Activated CD4-positive, alpha-beta T cell treated with anti-CD3 and anti-CD28 coated beads, Interleukin-10, Interleukin-2, amounts not matched to agents 100 ng/mL and 50 ng/mL, durations not matched to agents 16 hours and 8 hours (primary cell): ENCODE measurements at places on chromosomes 1 and 21.

DNA sequence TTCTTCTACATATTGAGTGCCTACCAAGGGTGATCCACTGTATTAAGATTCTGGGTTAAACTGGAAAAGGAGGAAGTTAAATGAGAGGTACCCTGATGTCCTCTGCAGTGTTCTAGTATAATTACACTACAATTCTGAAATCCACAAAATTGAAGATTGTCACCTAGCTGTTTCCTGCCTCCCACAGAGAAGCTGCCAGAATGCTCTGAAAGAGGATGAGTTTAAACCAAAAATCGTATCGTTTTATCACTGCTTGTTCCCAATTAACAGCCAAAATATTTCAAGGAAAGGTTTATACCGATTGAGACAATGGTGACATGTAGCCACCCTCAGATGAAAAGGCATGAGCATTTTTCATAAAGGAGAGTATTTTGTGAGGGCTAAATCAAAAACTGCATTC is 28.0 kb downstream of the TIAM1 start:
- no peak for DNase-seq

DNA sequence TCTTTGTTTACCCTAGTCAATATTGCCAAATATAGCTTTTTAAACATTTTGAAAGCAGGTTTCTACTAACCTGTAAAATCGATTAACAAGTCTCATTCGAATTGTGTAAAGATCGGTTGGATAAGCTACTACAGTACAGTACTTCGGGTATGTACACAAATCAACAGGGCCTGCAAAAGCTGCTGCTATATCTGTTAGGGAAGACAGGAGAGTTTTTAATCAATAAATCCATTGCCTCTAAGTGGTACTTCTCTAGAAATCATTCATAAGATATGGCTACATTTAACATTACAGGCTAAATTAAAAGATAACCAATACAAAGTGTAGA is 34.8 kb upstream of the PSMG1 start:
- no peak for DNase-seq

DNA sequence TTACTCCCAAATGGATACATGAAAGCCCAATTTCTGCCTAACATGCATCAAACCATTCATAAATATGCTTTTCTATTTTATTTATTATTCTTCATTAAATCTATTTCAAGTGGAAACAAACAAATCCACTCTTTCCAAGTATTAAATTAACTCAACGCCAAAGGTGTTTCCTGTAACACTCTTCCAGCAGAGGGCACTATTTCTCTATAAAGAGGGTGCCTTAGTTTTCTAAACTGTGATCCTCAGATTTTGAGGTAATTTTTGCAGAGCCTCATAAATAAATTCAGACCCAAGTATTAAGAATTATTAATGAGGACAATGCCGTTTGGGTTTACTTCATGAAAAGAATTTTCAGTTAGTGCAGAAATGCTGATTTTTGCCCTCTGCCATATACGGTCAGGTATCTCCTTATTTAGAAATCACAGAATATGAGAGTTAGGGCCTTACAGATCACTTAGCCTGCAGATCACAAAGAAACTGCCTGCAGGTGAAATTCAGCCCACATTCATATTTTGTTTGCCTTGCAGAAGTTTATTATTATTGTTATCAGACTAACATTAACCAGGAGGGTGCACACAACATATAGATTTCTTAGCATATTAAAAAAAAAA is 40.1 kb upstream of the MYSM1 start:
- DNase-seq, result peak; percentile 68

GRCh38 chr1:41315871-41316270 is 45.4 kb upstream of the FOXO6 start:
- no peak for DNase-seq

GRCh38 chr1:45960930-45961715 is 157.7 kb downstream of the MAST2 start:
- no peak for DNase-seq

- peak; percentile 9 for DNase-seq
These were observed 285.0 kb upstream of the NR5A2 start for GRCh38 chr1:199742547-199742946.

DNA sequence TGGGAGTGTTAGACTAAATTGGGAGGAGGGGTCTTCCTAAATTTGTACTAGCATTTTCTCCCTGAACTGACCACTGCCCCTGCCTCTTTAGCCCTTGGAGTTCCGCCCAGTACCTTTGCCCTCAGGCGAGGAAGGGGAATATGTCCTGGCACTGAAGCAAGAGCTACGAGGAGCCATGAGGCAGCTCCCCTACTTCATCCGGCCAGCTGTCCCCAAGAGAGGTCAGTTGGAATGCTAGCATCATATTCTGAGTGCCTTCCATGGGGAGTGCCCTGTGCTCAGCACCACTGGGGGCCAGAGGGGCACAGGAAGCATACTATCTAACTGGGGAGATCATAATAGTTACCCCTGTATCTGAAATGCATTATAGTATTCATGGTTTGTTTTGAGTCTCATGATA is 10.7 kb downstream of the POLR3GL start:
- no peak for DNase-seq

DNA sequence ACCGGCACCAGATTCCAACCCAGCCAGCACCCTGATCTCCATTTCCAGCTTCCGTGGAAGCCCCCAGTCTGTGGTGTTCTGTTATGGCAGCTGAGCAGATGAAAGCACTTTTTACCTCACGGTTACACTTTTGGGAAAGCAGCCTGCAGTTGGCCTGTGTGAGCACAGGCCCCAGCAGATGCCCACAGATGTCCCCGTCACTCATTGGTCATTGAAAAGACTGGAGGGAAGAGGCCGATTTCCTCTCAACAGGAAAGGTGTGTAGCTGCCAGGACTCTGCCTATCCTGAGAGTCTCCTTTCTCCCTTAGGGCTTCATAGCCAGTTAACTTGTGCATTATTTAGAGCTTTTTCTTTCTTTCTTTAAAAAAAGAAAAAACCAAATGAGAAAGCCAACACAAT is 123.0 kb downstream of the PCBP3 start:
- DNase-seq, result no peak

DNA sequence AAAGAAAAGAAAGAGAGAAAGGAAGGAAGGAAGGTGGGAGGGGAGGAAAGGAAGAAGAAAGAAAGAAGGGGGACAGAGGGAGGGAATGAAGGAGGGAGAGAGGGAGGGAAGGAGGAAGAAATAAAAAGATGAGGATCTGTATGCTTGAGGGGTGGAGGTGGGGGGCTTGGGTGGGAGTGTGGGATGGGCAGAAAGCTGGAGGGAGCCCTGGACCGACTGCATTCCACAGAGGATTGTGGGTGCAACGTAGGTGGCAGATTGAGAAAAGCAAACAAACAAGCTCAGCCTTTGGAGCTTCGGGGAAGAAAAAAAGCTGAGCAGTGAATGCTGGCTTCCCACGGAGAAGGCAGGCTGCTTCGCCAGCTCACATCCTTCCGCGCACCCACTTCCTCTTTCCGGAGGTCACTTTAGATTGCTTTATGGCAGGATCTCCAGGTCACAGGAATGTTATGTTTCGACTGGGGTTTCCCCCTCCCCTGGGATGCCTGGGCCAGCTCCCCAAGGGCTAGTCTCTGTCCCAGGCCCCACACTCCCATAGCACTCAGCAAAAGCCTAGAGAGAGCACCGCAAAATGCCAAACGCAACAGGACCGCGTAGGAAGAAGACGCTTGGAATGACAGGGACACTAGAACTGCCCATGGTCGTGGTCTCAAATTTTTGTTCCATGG is 20.7 kb upstream of the LGALS8 start:
- peak; percentile 16 for DNase-seq

DNA sequence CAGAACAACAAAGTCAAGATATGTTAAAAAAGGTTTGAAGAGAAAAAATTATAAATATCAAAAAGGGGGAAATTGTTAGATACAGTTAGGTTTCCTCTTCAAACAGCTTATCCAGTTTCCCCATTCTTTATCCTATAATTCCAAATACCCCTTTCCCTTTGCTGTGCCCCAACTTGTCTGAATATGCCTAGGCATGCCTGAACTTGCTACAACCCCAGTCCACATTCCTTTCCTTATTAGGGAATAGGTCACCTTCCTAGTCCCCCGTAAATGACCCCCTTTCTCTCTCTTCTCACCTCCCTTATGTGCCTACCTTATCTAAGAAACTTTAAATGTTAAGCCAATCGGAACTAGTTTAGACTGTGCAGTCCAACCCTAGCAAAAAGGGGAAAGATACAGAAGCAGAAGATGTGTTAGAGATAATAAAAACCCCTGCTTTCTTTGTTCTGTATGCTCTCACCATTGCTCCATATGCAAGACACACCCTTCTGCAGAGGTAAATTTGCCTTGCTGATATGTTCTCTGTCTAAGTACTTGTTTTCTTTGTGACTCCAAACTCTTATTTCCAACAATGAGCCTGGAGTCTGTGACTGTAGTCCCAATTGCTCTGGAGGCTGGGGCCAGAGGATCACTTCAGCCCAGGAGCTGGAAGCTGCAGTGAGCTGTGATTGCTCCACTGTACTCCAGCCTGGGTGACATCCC is 810.1 kb downstream of the PLA2G4A start:
- no peak for DNase-seq

- no peak for DNase-seq
These were observed 575.2 kb upstream of the BRINP3 start for GRCh38 chr1:191052888-191053287.

- DNase-seq, result peak; percentile 59
These were observed 101.4 kb upstream of the VAMP3 start for GRCh38 chr1:7669559-7670311.

DNA sequence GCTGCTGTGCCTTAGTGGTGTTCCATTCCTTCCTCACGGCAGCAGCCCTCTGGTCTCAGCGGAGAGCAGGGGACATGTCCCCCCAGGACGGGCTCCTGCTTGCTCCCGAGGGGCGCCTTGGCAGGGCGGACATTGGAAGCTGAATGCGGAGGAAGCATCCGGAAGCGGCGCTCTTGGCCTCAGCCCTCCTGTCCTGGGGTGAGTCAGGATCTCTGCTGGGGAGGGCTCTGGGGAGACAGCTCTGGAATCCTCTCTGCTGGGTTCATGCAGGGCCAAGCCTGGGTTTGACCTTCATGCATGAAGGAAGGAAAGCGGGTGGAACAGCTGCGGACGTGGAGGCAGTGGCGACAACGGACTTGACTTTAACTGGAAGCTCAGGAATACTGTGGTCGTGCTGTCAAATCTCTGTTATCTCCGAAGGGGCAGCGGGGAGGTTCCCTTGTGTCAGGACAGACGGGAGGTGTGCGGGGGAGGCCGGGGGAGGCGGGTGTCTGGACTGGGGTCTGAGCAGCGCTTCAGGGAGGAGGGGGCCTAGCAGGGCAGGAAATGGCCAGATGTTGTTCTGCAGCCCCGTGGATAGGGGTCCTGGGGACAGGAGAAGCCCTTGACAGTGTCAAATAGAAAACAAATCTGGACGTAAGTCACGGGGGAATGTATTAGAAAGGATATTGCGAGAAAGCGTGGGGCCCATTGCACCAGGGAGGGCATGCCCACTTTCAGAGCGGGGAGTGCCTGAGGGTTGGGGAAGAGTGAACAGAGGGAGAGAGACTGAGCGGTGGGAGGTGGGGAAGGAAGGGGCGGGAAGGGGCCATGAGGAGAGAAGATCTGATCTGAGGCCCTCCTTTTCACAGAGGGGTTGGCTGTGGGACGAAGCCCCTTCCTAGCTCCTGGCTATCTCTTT is 26.6 kb downstream of the CRYAA start:
- no peak for DNase-seq

DNA sequence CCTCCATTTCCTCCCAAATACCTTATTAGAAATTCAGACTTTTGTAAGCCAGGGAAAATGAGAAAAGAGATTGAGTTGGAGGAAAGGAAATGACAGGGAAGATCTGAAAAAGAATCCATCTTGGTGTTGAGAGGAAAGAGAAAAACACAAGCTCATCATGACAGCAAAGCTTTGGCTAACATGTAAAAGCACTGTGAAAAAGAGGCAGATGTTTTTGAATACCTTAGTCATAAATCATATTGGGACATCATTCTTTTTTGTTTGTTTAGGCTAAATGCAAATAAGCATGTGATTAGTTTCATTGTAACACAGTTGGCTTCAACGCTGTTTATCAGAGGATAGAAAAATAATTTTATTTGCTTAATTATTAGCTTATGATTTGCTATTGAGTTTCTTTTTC is 64.6 kb downstream of the LHX8 start:
- DNase-seq, result no peak

GRCh38 chr1:44043176-44044070 is 12.2 kb upstream of the SLC6A9 start:
- DNase-seq, result no peak

DNA sequence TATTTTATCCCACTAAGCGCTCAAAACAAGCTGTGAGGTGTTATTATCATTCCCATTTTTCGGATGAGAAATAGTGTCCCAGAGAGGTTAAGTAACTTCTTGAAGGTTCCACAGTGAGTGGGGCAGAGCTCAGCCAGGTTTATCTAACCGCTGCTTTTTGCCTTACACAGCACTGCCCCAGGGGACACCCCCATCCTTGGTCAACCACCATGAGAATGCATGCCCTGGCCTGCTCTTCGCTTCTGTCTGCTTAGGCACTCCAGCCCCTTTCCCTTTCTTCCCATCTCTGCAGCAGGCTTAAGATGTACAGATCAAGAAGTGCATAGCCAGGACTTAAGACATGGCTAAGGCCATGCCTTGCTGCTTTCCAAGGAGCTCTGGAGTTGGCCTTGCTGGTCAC is 159.0 kb upstream of the CD34 start:
- no peak for DNase-seq

- DNase-seq, result no peak
These were observed 23.3 kb downstream of the LPAR3 start for GRCh38 chr1:84869720-84870119.

DNA sequence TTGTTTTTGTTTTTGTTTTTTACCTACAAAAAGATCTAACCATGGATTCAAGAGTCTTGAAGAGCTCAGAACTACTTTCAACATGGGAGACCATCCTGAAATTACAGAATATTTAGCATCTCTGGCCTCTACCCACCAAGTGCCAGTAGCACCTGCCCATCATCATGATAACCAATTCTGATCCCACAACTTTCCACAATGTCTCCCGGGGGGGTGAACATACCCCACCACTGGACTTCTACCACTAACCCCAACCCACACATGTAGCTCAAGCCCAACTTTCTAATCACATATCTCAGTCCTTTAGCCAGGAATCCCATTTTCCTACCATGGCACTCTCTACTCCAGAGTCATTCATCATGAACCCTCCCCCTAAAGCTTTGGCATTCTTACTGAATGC is 15.7 kb upstream of the IFNAR2 start:
- no peak for DNase-seq

GRCh38 chr1:247054992-247055415 is 23.6 kb downstream of the ZNF670 start:
- no peak for DNase-seq

- DNase-seq, result no peak
These were observed 26.9 kb downstream of the PLEKHO1 start for GRCh38 chr1:150176593-150176992.

GRCh38 chr1:201739080-201739479 is 89.9 kb upstream of the IPO9 start:
- DNase-seq, result no peak

GRCh38 chr1:4612991-4613390 is 41.4 kb upstream of the AJAP1 start:
- DNase-seq, result no peak
